ENCODE measurements at places on chromosomes 11 and 22. TPM values are rescaled to one million over a fixed set of nuclear protein-coding genes. Genes with fewer than 3 reads are reported as not detected.

GRCh38 chr11:66891851-66892660 is 35.2 kb downstream of the LRFN4 start:
- DNase-seq = peak; percentile 86
- H3K27ac ChIP-seq = no peak overlapping the region
- no peak overlapping the region for H3K4me3 ChIP-seq
- H3K27me3 ChIP-seq = no peaks in the 10 kb centered on the region

DNA sequence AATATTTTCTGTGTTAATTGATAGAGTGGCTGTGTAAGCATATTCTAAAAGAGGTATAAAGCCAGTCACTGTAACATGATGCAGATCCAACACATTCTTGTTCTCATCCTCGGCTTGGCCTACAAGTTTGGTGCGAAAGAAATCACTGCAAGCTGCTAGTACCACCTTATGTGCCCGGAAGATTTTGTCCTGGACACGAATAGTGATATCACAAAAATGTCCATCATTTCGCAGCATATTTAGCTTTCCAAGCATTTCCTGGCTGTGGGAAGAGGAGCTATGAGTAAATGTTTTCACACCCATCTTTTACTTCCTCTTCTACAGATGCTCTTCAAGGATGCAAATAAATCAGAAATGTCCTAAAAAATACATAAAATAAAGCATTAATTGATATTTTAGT is 53.1 kb downstream of the ZBTB44 start:
- H3K36me3 ChIP-seq = peaks cover 47% of the 10 kb centered on the region
- no peaks in the 10 kb centered on the region for H3K4me1 ChIP-seq
- no peak overlapping the region for H3K4me3 ChIP-seq

DNA sequence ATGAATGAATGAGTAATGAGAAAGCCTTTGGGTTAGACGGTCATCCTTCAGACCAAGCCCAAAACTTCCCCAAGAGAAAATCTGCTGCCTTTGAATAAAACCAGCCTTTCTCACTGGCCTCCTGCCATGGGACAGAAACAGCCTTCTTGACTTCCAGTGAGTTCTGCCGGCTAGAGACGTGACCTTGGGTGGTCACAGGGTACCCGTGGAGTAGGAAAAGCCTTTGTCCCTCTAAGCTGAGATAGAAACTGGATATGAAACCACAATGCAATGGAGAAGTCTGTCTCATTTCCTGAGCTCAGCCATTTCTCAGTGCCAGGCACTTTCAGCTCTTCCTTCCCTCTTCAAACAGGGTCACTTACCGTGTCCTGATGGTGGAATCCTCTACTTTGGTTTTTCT is 21.2 kb upstream of the YWHAH start:
- no peaks in the 10 kb centered on the region for H3K36me3 ChIP-seq
- no peak overlapping the region for H3K4me3 ChIP-seq
- no peak overlapping the region for H3K27ac ChIP-seq
- no peak for DNase-seq
- no peaks in the 10 kb centered on the region for H3K27me3 ChIP-seq

- H3K4me3 ChIP-seq = no peak overlapping the region
- no peaks in the 10 kb centered on the region for H3K4me1 ChIP-seq
- no peaks in the 10 kb centered on the region for H3K36me3 ChIP-seq
- DNase-seq = no peak
Observed at GRCh38 chr11:1936072-1936780, 10.9 kb upstream of the MRPL23 start.

DNA sequence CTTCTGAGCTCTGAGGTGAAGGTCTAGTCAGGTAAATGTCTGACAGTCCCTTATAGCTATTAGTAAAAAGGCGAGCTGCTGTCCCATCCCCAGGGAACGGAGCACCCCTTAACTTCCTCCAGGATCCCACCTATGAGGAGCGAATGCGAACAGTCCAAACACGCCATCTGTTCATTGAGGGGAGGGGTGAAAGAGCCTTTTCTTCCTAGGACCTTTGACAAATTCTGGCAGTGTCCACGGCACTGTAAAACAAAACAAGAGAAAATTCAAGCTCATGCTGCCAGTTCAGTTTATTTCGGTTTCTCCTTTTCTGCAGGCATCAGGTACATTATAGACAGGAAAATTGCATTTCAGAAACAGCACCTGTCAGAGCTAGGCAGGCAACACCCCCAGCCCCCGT is 253.8 kb upstream of the CADM1 start:
- H3K27me3 ChIP-seq = peaks cover 78% of the 10 kb centered on the region
- H3K4me3 ChIP-seq = no peak overlapping the region
- no peak for DNase-seq
- H3K36me3 ChIP-seq = no peaks in the 10 kb centered on the region
- no peak overlapping the region for H3K27ac ChIP-seq

Gene MS4A6E
- total RNA-seq = not detected

Gene MS4A5
- not detected for total RNA-seq
